Cerebellar nuclear complex (tissue), 1 donor: ENCODE measurements at places on chromosomes 3 and 15.

DNA sequence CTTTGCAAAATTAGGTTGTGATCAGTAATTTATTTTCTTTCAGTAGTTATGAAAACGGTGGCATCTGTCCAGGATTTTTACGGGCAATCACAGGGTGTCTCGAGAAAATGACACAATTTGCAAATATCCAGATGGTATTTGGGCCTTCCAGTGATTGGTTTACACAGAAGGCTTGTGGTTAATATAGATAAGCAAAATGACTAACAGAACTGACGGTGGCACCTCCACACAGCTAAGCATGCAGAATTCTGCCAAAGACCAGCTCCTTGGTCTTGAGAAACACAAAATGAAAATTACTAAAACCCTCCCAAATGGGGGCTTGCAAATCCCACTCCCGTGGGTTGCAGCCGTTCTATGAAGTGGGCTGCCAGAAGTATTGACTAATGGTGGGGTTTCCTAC is 5.5 kb downstream of the ARHGEF3 start:
- no peak for DNase-seq

GRCh38 chr3:85709346-85709892 is 750.6 kb downstream of the CADM2 start:
- no peak for DNase-seq

DNA sequence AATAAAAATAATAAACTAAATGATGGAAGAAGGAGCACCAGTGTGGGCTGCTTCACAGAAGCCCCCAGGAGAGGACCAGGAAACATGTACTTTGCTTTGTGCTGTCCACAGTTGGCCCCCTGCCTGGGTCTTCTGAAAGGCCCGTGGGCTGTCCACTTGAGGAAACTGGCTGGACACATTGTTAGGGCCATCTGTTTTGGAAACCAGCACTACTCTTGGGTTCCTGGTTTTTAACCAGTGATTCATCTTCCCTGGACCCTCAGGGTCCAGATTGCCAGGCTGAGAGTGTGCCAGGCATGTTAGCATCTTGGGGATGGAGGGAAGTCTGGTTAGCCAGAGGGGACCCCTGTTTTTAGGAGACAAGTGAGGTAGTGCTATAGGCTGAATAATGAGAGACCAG is 297.2 kb upstream of the C2CD4B start:
- no peak for DNase-seq

- DNase-seq = no peak
Measured at GRCh38 chr3:22495241-22495640, 707.9 kb upstream of the UBE2E2 start.

DNA sequence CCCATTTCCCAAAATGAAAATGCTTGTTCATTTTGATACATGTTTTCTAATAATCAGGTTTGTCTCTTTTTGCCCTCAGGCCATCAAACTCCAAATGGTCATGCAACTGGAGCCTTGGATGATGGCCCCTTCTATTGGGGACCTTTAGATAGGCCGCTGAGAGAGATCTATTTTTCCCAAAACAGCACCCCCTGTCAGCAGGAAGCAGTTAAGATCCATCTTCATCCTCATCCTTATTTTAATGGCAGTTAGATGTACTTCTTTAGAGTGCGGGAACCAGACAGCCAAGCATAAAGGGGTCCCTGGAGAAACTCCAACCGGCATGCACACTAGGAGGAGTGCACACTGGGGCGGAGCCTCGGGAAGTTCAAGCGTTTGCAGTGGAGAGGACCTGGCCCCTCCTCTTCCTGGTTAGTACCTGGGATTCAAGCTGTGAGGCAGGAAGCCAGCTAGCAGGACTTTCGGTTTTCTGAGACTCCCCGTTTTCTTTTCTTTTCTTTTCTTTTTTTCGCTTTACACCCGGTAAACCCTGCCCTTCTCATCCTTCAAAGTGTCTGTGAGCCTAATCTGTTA is 31.9 kb upstream of the STRIT1 start:
- DNase-seq = no peak

DNA sequence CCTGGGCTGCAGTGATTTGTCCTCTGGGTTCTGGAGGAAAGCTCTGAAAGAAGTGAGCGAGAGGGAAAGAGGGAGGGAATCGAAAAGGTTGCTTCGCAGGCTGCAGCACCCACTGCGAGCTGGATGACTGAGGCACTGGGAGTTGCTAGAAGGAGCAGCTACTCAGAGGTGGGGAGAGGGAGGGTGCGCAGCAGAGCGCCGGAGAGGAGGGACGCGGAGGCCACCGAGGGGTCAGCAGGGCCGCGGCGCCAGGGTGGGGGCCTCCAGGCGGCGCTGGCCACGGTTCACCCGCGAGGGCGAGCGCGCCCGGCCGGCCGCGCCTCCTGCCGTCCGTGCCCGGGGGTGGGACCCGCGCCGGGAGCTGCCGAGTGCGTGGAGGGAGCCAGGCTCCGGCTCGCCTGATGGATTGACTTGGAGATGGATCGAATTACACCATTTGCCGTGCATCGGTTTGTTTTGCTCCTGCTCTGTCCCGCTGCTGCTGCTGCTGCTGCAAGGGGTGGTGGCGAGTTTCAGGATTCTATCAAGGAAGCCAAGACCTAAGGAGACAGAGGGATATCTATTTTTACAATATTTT is at the start of gene SEMA6D:
Gene SEMA6D (plus strand): TSS at position 470 of the 577 bp plus-strand sequence. CDS start 42,294 bp downstream, outside the sequence.
- no peak for DNase-seq

GRCh38 chr3:99783011-99783573 is 34.6 kb upstream of the CMSS1 start:
- no peak for DNase-seq

DNA sequence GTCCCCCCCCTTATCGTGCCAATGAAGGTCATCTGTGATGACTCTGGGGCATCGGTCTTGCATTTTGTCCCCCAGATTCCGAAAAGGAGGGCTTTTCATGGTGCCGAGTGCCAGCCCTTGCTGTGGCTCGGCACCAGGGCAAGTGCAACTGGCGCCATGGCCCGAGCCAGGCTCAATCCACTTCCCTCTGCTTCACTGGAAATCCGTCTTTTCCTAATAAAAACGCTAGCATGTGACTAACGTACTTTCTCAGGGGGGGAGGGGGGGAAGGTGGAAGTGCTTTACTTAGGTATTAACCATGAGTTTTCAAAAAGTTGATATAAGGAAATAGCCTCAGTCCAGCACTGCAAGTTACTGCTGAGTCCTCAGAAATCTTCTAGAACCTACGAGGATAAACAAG is 20.5 kb downstream of the TRPM1 start:
- DNase-seq = no peak

GRCh38 chr15:71114066-71114680 is 1.1 kb upstream of the THSD4 start:
- DNase-seq = no peak

- DNase-seq = no peak
Measured at GRCh38 chr15:73225358-73226015, 143.3 kb downstream of the HCN4 start.

- DNase-seq = no peak
Measured at GRCh38 chr3:120348065-120348990, 826 bp downstream of the LRRC58 start.

DNA sequence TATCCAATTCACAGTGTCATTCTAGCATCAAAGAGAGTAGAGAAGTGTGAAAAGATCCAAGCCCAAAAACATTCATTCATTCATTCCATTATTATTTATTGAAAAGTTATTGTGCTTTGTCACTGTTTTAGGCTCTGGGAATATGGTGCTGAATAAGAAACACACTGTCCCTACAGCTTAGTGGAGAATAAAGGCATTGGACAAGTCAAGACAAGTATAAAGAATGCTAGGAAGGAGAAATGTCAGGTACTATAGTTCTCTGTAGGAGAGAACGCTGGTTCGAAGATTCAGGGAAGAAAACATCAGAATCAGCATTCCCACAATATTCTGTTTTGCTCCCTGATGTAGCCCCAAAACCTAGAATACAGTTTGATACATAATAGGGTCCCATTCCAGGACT is 128.8 kb upstream of the CHRM5 start:
- no peak for DNase-seq

- no peak for DNase-seq
Measured at GRCh38 chr3:116743062-116743461, 33.5 kb downstream of the TUSC7 start.

- no peak for DNase-seq
Measured at GRCh38 chr3:152381881-152382295, 113.2 kb downstream of the MBNL1 start.

GRCh38 chr3:120567370-120568201 is 28.6 kb upstream of the NDUFB4 start:
- DNase-seq = peak; percentile 14

DNA sequence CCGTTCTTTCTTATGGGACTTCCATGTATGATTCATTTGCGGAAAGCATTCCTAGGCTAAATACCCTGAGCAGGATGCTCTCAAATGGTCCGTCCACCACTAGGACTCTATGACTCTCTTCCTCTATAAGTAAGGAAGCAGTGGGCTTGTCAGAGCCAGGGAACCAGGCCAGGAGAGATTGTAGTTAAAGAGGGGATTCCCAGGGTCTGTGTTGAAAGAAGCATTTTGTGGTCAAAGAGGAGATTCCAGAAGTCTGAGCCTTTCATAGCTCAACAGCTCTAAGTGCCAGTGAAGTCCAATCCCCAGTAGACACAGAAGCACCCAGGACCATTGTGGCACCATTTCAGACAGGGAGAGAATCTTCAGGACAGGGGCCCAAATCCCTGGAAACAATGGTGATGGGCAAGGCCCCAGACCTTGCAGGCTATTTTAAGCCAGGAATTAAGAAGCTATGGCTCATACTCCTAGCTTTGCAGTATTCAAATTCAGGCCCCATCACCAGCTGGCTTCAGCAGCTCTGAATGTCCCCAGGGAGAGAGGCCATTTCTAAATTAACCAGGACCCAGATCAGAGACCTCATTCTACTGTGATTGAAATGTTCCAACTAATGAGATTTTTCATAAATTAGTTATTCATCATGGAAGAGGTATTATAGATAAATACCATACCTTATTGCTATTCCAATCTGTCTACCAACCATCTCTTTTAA is 81.7 kb downstream of the CD47 start:
- DNase-seq = no peak

DNA sequence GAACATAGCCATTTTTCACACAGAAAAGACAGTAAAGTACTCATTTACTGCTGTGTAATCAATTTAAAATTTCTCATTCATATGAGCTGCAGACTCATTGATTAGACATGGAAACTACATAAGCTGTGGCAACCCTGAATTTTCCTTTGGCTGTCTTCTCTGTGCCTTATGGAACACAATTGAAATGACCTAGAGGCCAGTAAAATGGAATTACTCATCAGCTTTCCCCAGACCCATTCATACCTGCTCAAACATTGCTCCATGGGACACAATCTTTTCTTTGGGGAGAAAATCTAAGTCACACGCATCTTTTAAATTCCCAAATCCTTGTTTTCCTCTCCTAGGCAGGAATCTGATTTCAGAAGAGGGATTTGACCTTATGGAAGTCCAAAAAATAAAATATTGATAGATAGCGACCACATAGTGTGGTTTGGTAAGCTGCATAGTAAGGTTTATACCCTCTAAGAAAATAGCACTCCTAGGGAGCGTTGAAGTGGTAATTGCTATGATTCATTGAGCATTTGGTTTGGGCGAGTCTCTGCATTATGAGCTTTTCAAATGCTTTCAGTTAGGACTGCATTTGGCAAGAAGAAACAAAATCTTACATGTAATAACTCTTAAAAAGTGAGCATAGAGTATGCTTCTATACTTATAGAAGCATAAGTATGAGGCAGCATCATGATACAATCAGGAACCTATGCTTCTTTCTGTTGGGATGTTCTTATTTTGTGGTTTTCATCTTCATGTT is 243.4 kb upstream of the GADL1 start:
- DNase-seq = no peak

- no peak for DNase-seq
Measured at GRCh38 chr3:16249336-16249735, 15.4 kb downstream of the DPH3 start.

DNA sequence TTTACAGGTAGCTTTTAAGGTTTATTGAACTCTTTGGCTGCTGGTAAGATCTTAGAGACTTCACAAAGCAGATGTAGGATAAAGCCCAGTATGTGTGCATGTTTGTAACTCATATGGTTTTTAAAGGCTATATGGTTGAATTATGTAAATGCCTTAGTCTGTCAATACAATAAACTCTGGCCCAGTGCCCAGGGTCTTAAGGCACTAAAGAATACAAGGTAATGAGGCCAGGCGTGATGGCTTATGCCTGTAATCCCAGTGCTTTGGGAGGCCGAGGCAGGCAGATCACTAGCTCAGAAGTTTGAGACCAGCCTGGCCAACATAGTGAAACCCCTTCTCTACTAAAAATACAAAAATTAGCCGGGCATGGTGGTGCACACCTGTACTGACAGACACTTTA is 170.3 kb upstream of the CGNL1 start:
- DNase-seq = no peak

GRCh38 chr15:77027111-77027696 is 32.3 kb downstream of the PSTPIP1 start:
- no peak for DNase-seq

GRCh38 chr15:99536422-99537040 is 29.3 kb upstream of the MEF2A start:
- no peak for DNase-seq

GRCh38 chr3:77283108-77283507 is 243.2 kb downstream of the ROBO2 start:
- DNase-seq = no peak

- no peak for DNase-seq
Measured at GRCh38 chr15:83398626-83399025, 48.5 kb upstream of the SH3GL3 start.

DNA sequence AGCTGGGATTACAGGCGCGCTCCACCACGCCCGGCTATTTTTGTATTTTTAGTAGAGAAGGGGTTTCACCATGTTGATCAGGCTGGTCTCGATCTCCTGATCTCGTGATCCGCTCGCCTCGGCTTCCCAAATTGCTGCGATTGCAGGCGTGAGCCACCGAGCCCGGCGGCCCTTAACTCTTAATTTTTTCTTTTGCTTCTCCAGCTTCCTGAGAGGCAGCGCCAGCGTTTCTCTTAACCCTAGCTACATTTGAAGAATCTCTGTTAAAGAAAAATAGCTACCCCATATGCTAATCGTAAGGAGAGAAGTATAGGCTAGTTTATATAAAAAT is 465 bp upstream of the GK5 start:
- DNase-seq = no peak

DNA sequence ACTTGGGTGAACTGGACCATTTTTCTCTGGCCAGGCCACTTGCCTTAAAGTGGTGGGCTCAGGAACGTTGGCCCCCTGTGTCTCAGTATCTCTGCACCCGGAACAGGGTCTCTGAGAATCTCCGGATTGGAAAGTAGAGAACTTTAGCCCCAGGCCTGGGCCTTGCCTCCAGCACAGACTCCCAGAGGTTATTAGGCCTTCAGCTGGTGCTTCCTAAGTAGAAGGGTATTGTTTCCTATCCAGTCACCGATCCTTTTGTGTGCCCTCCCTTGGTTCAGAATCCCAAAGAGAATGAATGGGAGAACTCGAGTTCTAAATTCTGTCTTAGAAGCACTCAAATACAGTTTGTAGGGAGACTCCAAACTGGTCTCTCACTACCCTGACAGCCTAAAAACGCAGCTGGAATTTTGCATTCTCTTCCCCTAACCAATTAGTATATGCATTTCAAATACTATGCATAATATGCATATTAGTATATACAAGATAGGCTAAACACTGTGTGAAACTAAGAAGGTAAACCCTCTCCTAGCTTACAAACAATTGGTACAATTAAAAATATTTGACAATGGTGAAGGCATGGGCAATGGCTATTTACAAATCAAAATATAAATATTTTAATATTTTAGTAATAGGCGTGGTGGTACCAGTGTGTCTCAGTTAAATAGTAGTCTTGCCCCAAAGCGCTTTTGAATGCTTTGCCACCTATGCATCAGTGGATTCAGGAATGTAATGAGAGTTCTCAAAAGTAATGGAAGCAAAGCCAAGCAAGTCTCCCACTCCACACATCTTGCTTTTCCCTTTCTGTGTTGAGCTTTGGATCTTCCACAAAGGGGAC is 48.5 kb upstream of the SLC4A7 start:
- DNase-seq = no peak
